ENCODE measurements at places on chromosomes 4 and X.

- no peak for DNase-seq
Measured at GRCh38 chrX:47177079-47177478, 16.6 kb upstream of the UBA1 start.

- no peak for DNase-seq
Measured at GRCh38 chr4:17322514-17322913, 189.4 kb downstream of the QDPR start.

DNA sequence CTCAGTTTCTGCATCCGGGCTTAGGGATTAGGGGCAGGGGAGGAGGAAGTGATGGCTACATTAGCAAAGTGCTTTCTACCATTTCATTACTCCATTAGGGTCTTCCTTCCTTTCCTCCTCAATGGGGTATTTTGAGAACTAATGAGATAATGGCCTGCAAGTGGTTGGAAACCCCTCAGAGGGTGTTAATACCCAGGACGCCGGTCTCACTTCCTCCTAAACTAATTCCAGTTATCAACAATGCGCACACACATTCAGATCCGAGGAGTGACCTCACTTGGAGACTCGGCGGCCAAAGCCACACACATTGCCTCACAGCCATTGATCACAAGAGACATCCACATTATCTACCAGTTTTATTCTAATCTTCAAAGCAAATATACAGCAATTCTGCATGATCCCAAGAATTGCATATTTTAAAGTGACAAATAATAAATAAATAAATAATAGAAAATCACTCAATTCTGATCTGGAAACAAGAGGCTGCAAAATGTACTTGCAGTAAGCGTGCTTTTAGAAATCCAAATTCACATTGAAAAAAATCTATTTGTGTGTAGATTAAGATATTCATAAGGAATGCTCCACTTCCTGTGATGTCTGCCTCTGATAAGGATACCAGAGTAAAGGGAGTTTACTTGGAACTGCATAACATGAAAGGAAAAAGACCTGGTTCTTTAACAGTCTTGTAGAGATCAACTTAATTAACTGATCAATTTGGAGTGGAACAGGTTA, 329.1 kb downstream of the FBXW7 start:
- no peak for DNase-seq

DNA sequence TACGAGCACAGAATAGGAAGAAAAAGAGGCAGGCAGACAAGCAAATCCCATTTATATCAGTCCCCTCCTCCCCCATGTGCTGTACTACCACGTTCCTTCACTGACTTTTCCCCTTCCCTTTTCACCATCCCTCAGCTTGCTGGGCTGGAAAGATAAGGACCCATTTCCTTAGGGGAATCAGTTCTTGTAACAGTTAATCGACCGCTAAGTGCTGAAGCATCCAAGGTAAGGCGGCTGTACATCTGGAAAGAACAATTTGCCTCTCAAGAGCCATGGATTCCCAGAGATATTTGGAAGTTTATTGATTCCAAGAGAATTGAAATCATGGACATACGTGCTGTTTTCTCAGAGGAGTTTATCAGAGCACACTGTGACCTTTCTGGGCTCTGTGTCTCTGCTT, 1688.0 kb downstream of the STIM2 start:
- DNase-seq = no peak

DNA sequence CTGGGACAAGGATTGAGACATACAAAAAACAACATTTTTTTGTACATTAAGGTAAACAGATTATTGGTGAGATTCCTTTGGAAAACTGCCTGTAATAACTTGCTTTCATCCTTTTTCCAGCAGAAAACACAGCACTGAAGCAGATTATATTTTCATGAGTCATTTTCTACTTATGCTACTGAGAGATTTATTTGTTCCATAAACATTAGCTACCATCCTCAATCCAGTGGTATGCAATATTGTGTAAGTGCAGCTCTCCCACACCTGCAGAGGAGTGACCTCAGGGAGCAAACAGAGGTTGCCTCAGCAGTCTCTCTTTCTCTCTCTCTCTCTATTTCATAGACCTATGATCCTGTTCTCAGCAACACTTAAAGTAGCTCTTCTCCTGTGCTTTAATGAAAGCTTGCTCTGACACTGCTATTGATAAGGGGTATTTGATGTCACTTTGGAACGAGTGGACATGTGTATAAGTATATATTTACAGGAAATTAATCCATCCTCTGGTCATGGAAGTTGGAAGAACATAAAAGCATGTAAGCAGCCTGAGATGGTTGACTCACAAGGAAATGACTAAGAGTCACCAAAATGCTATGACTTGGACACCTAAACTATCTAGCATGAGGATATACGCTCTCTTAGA, 163.7 kb upstream of the SPANXC start:
- DNase-seq = no peak

DNA sequence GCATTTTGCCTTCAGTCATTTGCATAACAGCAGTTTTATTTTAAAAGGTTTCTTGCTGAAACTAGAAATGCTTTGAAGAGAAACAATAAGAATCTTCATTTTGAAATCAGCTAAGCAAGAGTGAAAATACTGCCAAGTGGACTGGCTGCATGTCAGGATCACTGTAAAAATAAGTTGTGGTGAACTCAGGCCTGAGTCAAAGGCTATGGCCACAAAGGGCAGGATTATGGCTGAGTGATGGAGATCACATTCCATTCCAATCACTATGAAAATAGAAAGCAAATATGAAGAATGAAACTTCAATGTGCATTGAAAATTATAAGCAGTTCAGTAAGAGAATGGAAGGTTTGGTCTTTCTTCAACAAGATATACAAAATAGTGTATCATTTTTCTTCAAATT, 224.5 kb downstream of the PCDH18 start:
- DNase-seq = no peak

GRCh38 chr4:94466923-94467322, 15.2 kb downstream of the PDLIM5 start:
- no peak for DNase-seq

GRCh38 chr4:125760956-125761355, 446.2 kb downstream of the FAT4 start:
- no peak for DNase-seq

DNA sequence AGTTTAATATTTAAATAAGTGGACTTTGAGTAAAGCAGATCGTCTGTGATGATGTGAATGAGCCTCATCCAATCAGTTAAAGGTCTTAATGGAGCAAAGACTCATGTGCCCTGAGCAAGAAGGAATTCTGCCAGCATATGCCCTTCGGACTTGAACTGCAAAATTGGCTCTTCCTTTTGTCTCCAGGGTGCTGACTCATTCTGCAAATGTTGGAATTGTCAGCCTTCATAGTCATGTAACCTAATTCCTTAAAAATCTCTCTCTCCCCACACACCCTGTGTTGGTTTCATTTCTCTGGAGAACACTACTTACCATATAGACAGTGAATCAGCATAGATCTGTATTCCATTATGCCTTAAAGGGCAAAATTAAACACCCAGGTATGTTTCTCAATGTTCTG, 609.8 kb upstream of the GALNTL6 start:
- no peak for DNase-seq

GRCh38 chrX:69016293-69016941, 148.8 kb downstream of the PJA1 start:
- no peak for DNase-seq

DNA sequence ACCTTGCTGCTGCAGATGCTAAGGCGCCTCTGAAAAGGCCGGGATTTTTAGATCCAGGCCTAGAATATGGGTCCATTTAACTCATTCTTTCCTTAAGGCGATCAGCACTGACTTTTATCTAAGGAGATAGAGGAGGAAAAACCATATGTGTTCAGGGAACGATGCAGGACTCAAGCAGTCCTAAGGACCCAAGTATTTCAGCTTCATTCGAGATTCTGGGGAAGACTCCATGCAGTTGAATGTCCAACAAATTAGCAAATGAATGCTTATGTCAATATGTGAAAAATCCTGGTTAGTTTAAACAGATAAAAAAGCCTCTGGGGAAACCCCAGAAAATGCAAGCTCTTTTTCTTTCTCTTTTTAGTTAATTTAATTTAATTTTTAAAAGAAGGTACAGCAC, 36.0 kb downstream of the HELT start:
- no peak for DNase-seq

DNA sequence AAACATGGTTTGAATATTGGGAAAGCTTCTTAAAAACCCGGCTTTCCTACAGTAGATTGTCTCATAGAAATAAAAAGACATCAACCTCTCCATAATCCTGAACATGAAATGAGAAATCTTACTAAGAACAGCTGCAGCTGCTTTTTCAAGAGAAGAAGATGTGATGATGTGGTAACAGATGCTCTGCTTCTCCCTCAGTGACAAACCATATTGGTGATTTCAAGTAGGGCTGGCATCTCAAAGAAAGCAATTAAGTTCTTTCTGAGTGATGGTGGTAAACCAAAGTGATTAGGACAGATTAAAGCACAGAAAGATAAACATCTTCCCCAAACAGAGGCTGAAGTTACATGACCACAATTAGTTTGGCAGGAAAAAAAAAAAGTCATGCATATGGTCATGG, 1477.7 kb downstream of the RAPGEF2 start:
- no peak for DNase-seq

DNA sequence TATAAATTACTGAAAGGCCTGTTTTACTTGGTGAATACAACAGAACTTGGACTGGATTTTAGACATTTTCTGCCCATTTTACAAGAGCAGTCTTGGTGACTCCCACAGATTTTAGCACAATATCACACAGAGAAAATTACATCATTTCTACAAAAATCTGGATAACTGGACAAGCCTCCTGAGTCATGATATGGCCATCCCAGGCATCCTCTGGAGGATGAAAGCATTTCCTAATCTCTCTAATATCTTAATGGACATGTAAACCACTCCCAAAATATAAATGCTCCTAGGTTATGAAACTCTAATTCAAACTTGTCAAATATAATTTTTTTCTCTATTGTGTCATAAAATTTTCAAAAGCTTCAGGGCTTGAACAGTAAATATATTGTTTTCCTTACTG, 1170.8 kb upstream of the PCDH7 start:
- no peak for DNase-seq

GRCh38 chrX:152936306-152936705, 38.4 kb downstream of the ZNF185 start:
- no peak for DNase-seq

GRCh38 chr4:46550471-46550870, 160.5 kb upstream of the GABRA2 start:
- DNase-seq = no peak

GRCh38 chr4:140806163-140806562, 50.0 kb upstream of the TBC1D9 start:
- no peak for DNase-seq

DNA sequence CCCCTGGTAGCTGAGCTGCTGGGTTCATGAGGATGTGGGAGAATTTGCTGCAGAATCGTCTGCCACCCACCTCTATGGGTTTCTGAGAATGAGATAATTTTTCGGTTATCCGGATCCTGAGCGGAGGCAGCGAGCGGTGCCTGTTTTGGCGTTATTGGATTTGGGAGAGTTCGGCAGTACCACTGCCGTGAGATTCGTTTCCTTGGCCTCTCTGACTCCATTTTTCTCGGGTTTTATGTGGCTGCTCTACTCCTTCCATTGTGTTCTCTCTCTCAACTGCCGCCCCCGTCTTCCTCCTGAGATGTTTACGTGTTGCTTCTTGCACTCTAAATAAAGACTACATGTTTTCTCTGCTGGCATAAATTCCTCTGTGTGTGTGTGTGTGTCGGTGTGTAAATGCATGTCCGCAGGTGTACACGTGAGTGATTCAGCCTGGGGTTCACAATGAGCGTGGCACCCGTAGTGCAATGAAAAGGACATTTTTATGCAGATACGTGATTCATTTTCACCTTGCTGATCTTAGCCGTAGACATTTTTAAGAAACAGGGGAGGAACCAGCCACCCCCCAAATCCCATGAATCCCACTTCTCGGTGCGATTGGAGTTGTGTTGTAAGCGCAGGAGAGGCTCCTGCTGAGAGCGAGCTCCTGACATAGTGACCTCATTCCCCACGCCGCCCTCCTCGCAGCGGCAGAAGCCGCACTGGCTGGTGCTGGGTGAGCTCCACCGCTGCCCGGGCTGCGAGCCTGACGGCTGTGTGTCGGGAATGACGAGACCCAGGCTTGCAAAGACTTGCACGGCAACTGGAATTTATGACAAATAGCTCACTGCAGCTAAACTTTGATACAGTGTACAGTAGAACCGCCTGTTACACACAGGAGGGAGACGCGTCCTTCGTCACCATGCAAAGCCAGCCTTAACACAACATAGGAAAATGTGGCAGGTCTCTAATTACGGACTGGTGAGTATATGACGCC, 82.2 kb downstream of the STOX2 start:
- no peak for DNase-seq

DNA sequence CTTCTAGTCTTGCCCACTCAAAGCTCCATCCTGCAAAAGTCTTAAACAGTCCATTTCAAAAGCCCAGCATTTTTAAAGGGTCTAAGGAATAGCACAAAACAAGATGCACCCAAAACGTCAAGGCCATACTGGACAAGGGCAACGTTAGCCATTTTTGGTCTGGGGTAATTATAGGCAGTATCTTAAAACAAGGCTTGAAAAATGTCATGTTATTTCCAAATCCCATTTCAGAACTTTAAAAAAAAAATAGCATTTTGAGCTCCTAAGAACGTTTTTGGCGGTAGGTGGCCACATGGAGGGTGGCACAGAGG, 584 bp upstream of the TMEM165 start:
- no peak for DNase-seq

DNA sequence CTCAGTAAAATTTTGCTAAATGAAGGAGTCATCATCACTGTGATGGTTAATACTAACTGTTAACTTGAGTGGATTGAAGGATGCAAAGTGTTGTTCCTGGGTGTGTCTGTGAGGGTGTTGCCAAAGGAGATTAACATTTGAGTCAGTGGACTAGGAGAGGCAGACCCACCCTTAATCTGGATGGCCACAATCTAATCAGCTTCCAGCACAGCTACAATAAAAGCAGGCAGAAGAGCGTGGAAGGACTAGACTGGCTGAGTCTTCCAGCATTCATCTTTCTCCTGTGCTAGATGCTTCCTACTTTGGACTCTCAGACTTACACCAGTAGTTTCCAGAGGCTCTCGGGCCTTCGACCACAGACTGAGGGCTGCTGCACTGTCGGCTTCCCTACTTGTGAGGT, 21.3 kb upstream of the WDR44 start:
- DNase-seq = no peak

- DNase-seq = no peak
Measured at GRCh38 chr4:150476776-150477175, 105.2 kb upstream of the MAB21L2 start.

DNA sequence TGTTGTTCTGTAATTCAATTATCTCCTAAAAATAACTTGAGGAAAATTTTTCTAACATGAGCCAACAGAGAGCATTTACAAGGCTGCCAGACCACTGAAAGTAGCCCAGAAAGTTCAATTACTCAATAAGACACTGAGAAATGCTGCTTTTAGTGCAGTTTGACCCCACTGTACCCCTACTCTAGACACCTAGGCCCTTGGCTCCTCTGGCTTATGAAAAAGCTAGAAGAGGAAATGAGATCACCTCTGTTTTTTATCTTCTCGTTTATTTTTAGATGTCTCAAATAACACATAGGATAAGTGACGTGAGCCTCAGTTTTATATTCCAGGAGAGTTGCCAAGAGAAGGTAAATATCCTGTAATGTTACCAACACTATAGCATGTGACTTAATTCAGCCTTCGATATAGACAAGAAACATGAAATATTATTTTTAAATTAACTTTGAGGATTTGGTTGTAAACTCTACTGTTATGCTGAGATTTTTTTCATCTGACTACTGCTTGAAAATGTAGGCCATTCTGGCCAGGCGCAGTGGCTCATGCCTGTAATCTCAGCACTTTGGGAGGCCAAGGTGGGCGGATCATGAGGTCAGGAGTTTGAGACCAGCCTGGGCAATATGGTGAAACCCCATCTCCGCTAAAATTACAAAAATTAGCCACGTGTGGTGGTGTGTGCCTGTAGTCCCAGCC, 24.4 kb downstream of the TNIP3 start:
- DNase-seq = no peak
